ENCODE measurements at places on chromosomes 7 and 10. TPM values are rescaled to one million over a fixed set of nuclear protein-coding genes. Genes with fewer than 3 reads are reported as not detected.

SGMS1 gene
- total RNA-seq, result 10.7 TPM

MCU gene
- total RNA-seq, result 11.6 TPM

SLC13A1 gene
- not detected for total RNA-seq

DNA sequence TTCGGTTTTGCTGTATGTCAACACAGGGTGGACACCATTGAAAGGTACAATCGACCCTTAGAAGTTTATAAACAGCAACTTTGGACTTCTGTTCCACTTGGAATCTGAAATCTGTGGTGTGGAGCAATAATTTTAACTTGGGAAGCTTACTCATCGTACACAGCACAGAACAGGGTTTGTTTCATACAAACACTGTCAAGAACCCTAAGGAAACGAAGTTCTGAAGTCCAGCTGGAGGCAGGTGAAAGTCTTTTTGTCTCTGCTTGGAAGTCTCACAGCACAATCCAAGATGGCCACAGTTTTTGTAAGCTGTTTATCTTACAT is 31.5 kb downstream of the NMT2 start:
- DNase-seq, result no peak

- no peak for DNase-seq
Measured at GRCh38 chr10:124745673-124746072, 1.5 kb upstream of the FAM53B start.

- DNase-seq, result no peak
Measured at GRCh38 chr10:133444342-133445267, 9.1 kb upstream of the SCART1 start.

DNA sequence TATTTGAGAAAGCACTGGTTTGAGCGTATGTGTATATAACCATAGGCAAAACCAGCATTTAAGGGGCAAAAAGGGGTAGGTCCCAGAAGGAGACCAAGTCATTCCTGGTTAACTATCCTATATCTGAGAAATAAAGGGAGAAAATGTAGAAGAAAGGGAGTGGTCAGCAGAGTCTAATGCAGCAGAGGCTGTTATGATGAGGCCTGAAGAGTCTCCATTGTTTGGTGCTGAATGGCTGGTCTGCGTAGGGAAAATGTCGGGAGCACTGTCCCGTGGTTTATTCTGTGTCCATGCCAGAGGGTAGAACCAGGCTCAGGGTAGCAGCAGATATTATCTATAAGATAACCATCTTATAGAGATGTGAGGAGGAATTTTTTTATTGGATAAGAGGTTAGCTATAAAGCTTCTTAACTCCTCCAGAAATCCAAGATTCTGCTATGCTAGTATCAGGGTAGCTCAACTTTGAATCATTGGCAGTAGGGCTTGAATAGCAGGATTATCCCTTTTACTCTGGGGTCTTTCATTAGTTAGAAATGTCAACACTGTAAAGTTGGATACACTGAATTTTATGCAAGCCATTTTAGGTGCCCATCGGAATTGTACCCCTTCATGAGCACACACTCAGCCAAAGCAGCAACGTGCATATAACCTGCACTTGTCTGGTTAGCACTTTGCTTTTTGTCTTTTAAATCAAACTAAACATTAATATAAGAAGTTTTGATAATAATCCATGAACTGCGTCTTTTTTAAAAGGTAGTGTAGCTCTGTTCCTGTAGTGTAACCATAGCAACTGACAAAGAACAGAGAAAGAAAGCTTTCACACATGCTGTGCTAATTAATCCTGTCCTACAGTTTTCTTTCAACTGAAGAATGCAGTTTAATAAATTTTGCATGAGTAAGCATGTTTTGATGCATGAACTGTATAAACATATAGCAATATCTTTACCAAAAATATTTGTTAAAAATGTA is 312.0 kb upstream of the FZD1 start:
- no peak for DNase-seq

- no peak for DNase-seq
Measured at GRCh38 chr7:115678086-115678982, 352.2 kb downstream of the TFEC start.

DNA sequence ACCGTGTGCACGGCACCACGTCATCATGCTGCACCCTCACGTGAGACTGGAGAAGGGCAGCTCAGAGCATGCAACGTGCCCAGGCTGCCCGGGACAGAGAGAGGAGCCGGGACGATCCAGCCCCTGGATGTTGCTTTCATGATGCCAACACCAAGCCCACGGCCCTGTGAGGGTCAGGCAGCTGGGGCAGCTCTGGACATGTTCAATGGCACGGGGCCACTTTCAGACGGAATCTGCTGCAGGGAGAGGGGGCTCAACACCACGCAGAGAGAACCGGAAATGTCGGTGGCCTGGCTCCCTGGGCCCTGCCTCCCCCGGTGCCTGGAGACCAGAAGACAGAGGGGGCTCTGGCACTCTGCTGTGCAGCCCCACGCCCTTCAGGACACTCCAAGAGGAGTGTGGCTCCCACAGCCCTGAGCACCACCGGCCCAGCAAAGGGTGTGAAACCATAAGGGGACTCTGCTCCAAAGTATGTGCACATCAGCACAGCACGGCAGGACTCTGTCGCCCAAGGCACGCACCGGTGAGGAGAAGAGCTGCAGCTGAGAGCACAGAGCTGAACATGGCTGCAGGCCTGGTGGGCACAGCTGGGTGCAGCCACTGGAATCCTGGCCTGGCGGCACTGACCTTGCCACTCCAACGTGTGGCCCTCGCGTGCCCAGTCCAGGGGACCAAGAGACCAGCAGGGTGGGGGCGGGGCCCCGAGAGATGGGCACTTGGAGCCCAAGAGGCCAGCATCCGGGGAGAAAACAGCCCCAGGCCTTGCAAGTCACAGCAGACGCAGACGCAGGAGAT is 70.3 kb upstream of the PDGFA start:
- DNase-seq, result no peak

- no peak for DNase-seq
Measured at GRCh38 chr7:118184565-118184940, 589 bp downstream of the LSM8 start.

Measured in activated T-helper 2 cell treated with anti-CD3 and anti-CD28 coated beads, Interferon-gamma antibody, Interleukin-2, Interleukin-4, amounts not matched to agents 10 μg/mL and 5 μg/mL and 100 μg/mL, durations not matched to agents 14 hours and 24 hours and 36 hours (primary cell).